Bronchus fibroblast of lung (primary cell): ENCODE measurements at places on chromosomes 7 and 10. TPM values are rescaled to one million over a fixed set of nuclear protein-coding genes. Genes with fewer than 3 reads are reported as not detected.

IL15RA gene
- 2.5 and 6.1 TPM in 2 replicates for total RNA-seq

INMT gene
- total RNA-seq = 2.1 and 2.5 TPM in 2 replicates

AKR1D1 gene
- total RNA-seq = not detected in 2 replicates

ITPRID1 gene
- total RNA-seq = not detected in 2 replicates

RSPH10B2 gene
- not detected in 2 replicates for total RNA-seq

LIPF gene
- not detected in 2 replicates for total RNA-seq

ANKRD61 gene
- 0.15 TPM in 1 of 2 replicates, not detected in the other for total RNA-seq

OPN1SW gene
- not detected in 2 replicates for total RNA-seq

RET gene
- total RNA-seq = 0.17 and 0.30 TPM in 2 replicates

ADAP1 gene
- 0.84 and 1.3 TPM in 2 replicates for total RNA-seq

ASNS gene
- total RNA-seq = 158 and 160 TPM in 2 replicates

OPALIN gene
- not detected in 2 replicates for total RNA-seq

CCDC146 gene
- total RNA-seq = 0.15 and 1.0 TPM in 2 replicates

SEMA3C gene
- 78.6 and 99.4 TPM in 2 replicates for total RNA-seq

SEC61A2 gene
- total RNA-seq = 3.0 and 4.2 TPM in 2 replicates

KIF20B gene
- total RNA-seq = 14.7 and 21.7 TPM in 2 replicates

DDX50 gene
- 37.9 and 47.2 TPM in 2 replicates for total RNA-seq

PNLIPRP3 gene
- total RNA-seq = not detected in 2 replicates

SRRM3 gene
- 1.3 and 1.8 TPM in 2 replicates for total RNA-seq

OR2A12 gene
- not detected in 2 replicates for total RNA-seq

SRRT gene
- total RNA-seq = 93.8 and 104 TPM in 2 replicates

BAMBI gene
- 1.8 and 2.5 TPM in 2 replicates for total RNA-seq

RP9 gene
- total RNA-seq = 8.4 and 10.0 TPM in 2 replicates

CLDN15 gene
- 1.5 and 2.4 TPM in 2 replicates for total RNA-seq

HDAC9 gene
- total RNA-seq = 1.3 and 2.5 TPM in 2 replicates

PRKAR2B gene
- total RNA-seq = 2.5 and 4.2 TPM in 2 replicates

PLCE1 gene
- 3.0 and 3.5 TPM in 2 replicates for total RNA-seq

NODAL gene
- total RNA-seq = not detected in 2 replicates

FRMPD2 gene
- total RNA-seq = not detected in 2 replicates

NPC1L1 gene
- total RNA-seq = not detected in 2 replicates

CALML5 gene
- not detected in 2 replicates for total RNA-seq

CPED1 gene
- 30.4 and 32.4 TPM in 2 replicates for total RNA-seq

CYP3A7 gene
- total RNA-seq = 0.34 TPM in 1 of 2 replicates, not detected in the other

SMC3 gene
- total RNA-seq = 18.0 and 28.1 TPM in 2 replicates

CRYGN gene
- not detected in 2 replicates for total RNA-seq

SDK1 gene
- total RNA-seq = 4.7 and 4.9 TPM in 2 replicates

NME8 gene
- not detected in 2 replicates for total RNA-seq

PARD3 gene
- 15.9 and 18.2 TPM in 2 replicates for total RNA-seq

EPO gene
- total RNA-seq = not detected in 2 replicates
